ENCODE measurements at places on chromosomes 11 and 22.
A peak's percentile ranks its signal among the peaks of the same experiment; 100 is the strongest.

- peak; percentile 62 for DNase-seq
Observed at GRCh38 chr22:44024288-44024921, at the start of gene PARVB. PARVB (plus strand) TSS chr22:44024302; CDS start chr22:44024340, 38 bp downstream.

DNA sequence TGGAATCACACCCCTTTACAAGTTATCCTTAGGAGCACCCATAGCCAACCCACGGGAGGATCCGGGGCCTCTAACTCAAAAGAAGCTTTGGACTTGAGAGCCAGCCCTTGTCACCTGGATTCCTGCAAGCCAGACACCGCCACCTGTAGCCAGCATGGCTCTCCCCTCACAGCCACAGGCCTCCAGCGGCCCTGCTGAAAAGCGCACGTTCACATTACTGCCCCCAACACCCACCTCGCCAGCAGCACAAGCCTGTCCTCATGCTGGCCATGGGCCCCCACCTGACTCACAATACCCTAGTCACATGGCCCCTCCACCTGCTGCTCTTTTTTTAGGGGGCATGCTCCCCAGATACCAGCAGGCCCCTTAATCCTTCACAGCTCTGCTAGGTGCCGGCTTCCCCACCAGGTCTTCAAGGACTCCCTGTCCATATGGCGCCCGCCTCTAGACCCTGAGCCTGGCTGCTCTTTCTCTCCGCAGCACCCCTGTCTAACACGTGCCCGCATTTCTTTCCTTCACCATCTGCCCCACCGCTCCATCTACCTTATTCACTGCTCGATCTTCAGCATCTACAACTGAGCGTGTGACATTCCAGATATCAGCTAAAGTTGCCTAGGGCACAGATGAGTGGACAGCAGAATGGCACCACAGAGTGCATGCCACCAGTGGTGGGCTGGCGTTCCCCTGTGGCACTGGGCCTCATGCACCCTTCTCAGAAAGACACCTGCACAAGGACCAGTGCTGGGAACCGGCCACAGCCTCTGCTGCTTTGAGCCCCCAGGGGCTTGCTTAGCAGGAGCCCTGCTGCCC lies 6.6 kb downstream of the CARS1 start:
- DNase-seq = no peak

DNA sequence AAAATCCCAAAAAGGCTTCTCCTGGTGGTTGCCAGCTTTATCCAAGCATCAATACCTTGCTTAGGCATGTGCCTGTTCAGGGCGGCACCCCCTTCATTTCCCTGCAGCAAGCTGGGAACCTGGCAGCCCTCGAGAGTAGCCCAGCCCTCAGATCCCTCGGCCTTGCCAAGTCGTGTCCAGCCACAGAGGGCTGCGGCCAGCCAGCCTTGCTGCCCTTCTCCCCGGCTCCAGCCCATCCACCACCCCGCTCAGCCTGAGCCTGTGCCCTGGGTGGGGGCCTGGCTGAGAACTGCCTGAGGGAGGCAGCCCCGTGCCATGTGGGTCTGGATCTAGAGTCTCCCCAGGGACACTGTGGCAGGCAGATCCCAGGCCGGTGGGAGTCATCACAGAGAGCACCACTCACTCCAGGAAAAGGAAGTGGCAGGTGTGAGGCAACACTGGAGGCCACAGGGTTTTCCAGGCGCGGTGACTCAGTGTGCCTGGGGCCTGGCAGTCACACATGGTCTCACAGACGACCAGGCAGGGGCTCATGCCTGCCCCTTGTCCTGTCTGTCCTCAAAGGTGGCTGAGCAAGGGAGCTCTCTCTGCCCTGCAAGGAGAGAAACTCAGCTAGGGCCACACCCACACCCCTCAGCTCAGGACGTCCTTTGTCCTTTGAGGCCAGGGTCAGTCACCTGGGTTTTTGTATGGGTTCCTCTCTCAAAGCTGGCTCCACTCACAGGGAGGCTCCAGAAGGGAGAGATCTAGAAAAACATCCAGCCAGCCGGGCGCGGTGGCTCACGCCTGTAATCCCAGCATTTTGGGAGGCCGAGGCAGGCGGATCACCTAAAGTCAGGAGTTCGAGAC lies 12.2 kb upstream of the CDC42BPG start:
- DNase-seq = peak; percentile 17

GRCh38 chr22:49255154-49255553 lies 572.5 kb downstream of the BRD1 start:
- no peak for DNase-seq

DNA sequence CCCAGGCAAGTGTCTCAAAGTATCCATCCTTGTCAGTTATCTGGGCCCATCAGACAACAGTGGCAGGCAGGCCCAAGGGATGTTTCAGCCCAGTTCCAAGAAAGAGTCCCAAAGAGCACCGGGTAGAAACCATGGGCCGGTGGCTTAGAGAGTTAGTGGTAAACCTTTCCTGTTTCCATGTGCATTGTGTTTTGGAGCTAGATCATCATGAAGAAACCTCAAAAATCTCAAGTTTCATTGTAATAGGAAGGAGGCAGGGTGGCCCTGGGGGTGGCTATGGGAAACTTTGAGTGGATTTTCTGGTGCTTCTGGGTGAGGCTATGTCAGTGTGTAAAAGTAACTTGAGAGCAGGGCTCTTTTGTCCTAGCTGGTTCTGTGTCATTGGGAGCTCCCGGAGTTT lies 68.1 kb downstream of the UBASH3B start:
- DNase-seq = no peak

- DNase-seq = no peak
Observed at GRCh38 chr11:13054278-13054677, 45.2 kb downstream of the RASSF10 start.

DNA sequence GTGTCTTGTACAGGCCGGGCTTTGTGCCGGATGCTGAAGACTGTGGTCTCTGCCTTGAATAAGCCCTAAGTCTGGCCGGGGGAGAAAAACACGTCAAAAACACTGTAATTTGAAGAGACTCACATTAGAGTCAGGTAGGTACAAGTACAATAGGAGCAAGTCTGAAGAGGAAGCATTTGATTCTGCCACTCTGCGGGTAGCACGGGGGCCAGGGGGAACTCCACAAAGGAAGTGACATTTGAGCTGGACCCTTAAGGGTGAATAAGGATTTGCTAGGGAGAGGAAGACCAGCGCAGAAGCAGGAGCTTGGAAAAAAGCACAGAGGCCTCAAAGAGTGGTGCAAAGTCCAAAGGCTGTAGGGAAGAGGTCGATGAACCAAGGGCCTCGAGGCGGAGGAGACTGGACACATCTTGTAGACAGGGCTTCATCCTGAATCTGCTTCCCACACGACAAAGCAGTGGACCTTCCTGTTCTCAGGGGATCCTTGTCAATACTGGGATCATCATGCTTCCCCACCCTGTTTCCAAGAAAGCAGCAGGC lies 38.7 kb downstream of the BUD13 start:
- DNase-seq = no peak

GRCh38 chr11:27357250-27357649 lies 5.8 kb downstream of the CCDC34 start:
- peak; percentile 91 for DNase-seq

- peak; percentile 21 for DNase-seq
Observed at GRCh38 chr11:30653606-30654005, 67.5 kb upstream of the MPPED2 start.

- no peak for DNase-seq
Observed at GRCh38 chr11:61008971-61009370, 37.5 kb downstream of the CD6 start.

- no peak for DNase-seq
Observed at GRCh38 chr11:43554148-43554473, 126.4 kb upstream of the HSD17B12 start.

DNA sequence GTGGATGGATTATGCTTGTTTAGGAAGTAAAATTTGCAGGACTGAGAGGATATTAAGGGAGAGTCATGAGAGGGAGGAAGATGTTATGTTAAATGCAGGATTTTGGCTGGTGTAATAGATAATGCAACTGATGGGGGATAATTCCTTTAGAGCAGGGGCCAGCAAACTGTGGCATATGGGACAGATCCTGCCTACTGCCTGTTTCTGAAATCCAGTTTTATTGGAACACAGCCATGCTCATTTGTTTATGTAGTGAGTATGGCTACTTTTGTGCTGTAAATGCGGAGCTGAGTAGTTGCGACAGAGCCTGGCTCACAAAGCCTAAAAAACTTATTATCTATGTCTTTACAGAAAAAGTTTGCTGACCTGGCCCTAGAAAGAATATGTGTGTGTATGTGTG lies 66.6 kb upstream of the MPPED2 start:
- peak; percentile 12 for DNase-seq

DNA sequence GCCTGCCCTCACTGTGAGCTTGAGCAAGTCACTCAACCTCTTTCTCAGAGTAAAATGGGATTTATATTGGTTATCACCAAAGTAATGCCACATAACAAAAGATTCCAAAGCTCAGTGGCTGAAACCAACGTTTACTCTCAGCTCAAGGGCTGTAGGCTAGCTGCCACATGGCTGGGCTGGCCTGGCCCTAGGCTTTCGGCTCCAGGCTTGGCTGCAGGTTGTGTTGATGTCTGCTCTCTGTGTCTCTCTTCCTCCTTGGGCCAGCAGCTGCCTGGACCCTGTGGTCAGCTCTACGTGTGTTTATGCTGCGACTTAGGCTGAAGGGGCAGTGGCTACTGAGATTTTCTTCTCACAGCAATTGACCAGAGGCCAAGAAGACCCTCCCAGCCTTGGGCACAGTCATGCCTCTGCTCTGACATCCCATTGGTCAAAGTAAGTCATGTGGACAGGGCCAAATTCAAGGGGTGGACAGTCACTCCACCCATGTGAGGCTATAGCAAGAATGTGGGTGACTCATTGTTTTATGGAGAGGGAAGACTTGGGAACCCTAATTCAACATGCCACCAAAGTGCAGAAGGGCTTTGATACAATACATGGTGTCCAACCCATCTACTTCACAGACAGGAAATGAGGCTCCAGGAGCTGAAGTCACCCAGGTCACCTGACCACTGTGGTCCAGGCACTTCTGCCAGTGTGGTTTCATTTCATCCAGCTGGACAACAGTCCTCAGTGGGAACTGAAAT lies 90.6 kb downstream of the TSPAN18 start:
- DNase-seq = no peak

DNA sequence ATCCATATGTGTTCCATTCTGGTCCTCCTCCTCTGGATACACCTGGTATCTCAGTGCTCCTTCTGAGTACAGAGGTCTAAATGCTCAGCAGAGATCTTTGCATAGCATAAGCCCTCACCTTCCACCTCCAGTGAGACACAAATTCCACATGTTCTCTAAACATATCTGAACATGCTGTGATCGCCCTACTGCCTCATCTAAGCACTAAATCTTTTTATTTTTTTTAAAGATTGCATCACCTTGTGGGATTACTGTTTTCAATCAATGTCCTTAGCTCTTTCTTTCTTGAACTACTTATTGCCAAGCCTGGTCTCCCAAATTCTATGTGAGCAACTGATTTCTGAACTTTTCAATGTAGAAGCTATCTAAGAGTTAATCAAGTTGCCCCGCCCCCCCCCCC lies 113.4 kb downstream of the TRPC6 start:
- no peak for DNase-seq

- peak; percentile 37 for DNase-seq
Observed at GRCh38 chr11:85590848-85591483, 36.2 kb downstream of the DLG2 start.

DNA sequence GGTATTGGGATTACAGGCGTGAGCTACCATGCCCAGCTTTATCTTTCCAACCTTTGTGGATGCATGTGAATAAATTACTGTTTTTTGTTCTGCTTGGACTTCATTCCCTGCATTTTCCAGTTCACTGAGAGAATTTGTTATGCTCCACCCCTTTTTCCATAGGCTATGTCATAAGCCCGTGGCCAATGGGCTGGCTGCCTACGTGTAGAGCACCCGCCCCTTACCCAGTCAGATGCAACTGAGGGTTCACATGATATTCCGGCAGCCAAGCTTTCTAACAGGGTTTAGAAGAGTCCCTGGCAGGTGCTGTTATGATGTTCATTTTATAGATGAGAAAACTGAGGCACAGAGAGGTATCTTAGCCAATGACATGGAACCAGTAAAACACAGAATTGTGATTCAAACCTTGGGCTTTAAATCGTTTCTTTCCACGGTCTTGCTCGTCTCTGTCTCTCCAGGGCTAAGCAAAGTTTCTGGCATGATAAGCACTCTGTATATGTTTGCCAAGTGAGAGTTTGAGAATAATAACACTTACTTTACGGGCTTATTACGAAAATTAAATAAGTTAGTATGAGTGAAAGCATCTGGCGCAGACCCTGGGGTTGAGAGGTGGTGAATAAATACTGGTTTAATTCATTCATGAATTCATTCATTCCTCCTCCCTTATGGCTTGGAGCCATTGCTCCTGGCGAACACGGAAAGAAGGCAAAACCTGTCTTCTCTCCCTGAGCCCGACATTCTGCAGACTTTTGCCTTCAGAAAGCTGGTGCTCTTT lies 42.4 kb upstream of the RASD2 start:
- DNase-seq = no peak

GRCh38 chr11:30016588-30017363 lies at the start of gene KCNA4:
KCNA4 (minus strand) TSS chr11:30017030; CDS start chr11:30012678, 4,352 bp downstream.
- peak; percentile 65 for DNase-seq

DNA sequence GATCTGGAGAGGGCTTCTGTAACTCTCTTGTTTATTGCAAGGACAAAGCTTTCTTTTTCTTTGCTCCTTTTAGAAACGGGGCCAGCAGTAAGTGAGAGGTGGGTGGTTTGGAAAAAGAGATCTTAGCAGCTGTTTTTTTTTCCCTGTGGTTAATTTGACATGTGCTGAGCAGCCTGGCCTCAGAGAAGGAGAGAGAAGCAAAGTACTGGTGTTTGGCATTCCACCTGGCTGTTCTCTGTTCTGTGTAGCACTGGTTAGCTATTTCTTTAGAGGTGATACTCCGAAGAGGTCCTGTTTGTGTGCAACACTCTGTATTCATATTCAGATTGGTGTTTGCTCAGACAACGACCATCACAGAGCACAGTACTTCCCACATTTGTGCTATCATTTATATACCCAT lies 80.8 kb upstream of the SORL1-AS1 start:
- peak; percentile 36 for DNase-seq

DNA sequence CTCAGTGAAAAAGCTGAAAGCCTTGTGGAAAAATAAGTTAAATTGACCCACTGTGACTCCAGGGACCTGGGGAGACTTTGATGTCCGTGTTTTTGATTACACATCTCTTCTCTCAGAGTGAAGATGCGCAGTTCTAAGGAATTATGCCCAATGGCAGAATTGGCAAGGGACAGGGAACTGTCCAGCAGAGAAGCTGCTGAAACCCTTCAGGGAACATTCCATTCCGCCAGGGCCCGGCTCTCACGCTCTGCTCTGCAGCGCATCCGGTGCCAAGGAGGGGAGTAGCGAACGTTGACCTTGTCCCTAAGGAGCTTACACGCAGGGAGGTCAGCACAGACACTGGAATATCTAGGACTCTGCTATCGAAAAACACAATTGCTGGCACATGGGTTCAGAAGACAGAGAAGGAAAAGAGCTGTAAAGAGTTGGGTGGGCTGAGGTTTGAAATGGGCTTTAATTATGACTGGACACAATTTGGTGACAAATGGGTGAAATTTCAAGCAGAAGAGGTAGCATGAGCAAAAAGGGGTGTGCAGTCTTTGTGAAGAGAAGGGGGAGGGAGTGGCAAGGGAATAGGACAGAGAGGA lies 64.5 kb upstream of the B3GAT1 start:
- DNase-seq = no peak

Data from NCI-H69 (cell line).